Stimulated activated CD4-positive, alpha-beta T cell treated with anti-CD3 and anti-CD28 coated beads, Interleukin-15, amount 100 ng/mL, for 24 hours (primary cell): ENCODE measurements at places on chromosomes 13 and 19.

- DNase-seq: no peak
Observed at GRCh38 chr13:98626298-98626935, 49.5 kb upstream of the STK24 start.

- DNase-seq: no peak
Observed at GRCh38 chr19:6271721-6272410, 7.9 kb downstream of the MLLT1 start.

- no peak for DNase-seq
Observed at GRCh38 chr19:7140137-7140536, 70.6 kb downstream of the ZNF557 start.

- no peak for DNase-seq
Observed at GRCh38 chr13:67146523-67147130, 83.5 kb downstream of the PCDH9 start.

- DNase-seq: peak; percentile 88
Observed at GRCh38 chr19:40598121-40598917, 2.9 kb upstream of the LTBP4 start.

GRCh38 chr13:63124863-63125262 lies 1709.2 kb upstream of the PCDH20 start:
- no peak for DNase-seq

DNA sequence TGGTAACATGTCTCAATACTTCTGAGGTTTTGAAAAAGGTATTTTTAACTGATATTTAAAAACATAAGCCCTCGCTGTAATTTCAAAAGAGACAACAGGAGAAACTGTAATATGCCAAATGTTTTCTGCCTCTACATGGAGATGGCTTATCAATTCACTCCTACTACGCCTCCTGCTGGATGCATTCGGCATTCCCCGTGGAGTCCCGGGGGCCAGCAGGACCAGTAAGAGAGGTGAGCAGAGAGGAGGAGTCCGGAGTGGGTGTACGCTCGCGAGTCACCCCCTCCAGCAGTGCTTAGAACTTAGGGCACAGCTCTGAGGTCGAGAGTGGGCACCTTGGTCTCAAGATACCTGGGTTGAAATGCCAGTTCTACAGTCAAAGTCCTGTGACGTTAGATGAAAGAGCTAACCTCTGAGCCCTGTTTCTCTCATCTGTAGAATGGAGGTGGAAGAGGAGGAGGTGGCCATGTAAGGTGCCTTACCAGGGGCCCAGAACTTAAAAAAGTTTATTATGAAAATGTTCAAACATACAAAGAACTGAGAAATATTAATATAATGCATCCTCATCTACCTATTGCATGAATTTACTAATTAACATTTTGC lies 110.2 kb downstream of the STK24 start:
- peak; percentile 70 for DNase-seq

GRCh38 chr19:30669329-30670010 lies 297.3 kb downstream of the ZNF536 start:
- peak; percentile 69 for DNase-seq

DNA sequence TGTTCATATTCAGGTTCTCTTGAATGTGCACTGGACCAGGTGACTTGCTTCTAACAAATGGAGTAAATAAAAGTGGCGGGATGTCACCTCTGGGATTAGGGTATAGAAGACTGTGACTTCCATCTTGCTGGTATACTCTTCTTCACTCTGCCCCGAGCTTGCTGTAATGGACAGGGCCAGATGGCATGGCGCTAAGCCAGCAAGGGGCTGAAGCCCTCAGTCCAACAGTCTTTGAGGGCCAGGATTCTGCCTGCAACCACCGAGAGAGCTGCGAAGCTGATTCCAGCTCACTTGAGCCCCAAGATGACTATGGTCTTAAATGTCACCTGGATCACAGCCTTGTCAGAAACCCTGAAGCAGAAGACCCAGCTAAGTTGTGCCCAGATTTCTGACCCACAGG lies 600.0 kb downstream of the FGF9 start:
- no peak for DNase-seq

- no peak for DNase-seq
Observed at GRCh38 chr13:24386816-24387708, 77.7 kb downstream of the C1QTNF9 start.

- no peak for DNase-seq
Observed at GRCh38 chr19:44626048-44626624, 12.8 kb downstream of the IGSF23 start.

DNA sequence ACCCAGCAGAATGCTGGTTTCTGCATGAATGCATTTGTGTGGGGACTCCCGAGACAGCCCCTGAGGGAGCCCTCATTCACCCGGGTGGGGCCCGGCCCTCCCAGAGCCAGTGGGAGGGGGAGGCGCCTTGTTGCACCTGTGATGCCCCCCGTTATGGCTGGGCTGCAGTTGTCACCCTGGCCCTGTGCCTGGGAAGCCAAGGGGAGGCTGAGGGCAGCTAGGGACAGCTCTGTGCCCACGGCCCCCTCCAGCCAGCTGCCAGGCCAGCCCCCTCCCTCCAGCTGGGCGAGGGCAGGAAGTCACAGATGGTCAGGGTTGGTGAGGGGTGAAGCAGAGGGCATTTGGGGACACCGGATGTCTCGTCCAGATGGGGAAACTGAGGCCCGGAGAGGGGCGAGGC lies 26.1 kb downstream of the NFIC start:
- DNase-seq: no peak

DNA sequence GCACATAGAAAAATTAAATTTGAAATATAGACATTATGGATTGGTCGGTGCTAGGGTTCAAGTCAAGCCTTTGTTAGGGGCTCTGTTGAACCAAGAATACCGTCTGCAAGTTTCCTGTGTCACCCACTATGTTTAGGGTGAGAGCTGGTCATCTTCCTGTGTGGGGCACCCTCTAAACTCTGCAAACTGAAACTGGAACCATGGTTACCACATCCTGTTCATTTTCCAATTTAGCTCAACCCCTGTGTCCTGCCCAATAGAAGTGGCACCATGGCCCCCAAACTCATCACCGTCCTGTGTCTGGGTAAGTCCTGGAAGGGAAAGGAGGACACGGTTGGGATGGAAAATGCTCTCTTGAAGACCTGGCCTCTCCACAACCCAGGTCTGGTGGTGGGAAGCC lies 29.9 kb downstream of the LAIR2 start:
- no peak for DNase-seq

- no peak for DNase-seq
Observed at GRCh38 chr19:31263328-31263727, 85.9 kb downstream of the TSHZ3 start.

DNA sequence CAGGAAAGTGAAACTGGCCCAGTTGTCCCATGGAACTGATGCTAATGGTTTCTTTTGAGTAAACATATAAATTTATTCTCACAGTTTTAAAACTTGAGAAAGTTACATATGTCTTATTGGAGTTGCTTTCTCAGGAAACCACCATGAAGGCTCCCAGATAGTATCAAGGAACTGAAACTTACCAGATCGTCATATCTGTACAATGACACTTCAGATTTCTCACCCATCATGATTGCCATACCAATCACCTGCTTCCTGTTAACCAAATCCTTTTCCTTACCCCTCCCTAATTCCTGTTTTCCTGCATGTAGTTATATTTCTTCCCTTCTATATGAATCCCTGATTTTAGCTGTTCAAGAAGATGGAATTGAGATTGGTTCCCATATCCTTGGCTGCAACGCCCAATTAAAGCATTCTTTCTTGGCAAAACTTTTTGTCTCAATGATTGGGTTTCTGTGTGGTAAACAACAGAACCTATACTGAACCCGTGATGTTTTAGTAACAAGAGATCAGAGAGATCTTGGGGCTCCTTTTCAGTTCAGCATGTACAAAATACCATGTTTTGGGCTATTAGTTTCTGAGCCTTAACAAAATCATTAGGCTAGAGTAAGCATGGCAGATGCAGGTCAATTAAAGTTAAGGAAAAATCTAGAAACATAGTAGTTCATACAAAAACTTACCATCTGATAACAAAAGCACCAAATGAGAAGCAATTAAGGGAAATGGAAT lies 781.3 kb upstream of the MIR17HG start:
- no peak for DNase-seq

DNA sequence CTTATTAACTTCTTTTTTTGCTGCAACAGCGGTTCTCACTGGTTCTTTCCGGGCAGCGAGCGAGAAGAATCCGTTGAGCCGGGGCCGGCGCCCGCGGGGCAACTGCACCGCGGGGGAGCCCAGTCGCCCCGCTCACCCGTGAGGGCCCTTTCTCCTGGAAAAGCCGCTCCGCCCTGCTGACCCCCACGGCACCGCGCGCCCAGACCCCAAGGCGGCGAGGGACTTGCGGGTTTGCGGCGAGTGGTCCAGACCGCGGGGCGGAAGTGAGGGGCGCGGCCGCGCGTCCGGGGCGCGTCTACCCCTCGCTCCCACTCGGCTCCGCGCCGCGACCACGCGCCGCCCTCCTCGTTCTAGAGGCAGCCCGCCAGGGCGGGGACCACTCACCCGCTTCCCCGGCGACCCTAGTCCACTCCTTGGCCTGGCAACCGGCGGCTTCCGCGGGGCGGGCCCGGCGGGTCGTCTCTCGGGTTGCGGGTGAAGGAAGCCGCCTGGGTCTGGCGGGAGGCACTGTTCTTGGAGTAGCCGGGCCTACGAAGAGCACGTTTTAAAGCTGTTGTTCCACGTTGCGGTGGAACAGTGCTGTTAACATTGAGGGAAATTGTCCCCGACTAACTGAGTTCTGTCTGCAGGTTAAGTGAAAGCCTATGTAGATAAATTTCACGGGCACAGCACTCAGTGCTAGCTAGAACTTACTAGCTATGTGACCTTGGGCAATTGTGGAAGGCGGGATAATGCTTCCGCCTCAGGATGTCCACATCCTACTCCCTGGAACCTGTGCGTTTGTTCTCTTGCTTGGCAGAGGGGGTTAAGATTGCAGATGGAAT lies at the start of gene NEK3:
Gene NEK3 (minus strand): TSS at position 439 of the 824 bp plus-strand sequence. CDS start 3,406 bp downstream, outside the sequence.
- DNase-seq: peak; percentile 65

GRCh38 chr19:45020071-45020470 lies 18.8 kb upstream of the CLASRP start:
- no peak for DNase-seq

- no peak for DNase-seq
Observed at GRCh38 chr13:30905932-30906383, at the start of gene MEDAG. Gene MEDAG, plus strand, starts transcription at chr13:30906271. Its CDS starts 245 bp downstream, at chr13:30906516.
